CD4-positive, alpha-beta memory T cell (primary cell): ENCODE measurements at places on chromosomes 13 and 19.

DNA sequence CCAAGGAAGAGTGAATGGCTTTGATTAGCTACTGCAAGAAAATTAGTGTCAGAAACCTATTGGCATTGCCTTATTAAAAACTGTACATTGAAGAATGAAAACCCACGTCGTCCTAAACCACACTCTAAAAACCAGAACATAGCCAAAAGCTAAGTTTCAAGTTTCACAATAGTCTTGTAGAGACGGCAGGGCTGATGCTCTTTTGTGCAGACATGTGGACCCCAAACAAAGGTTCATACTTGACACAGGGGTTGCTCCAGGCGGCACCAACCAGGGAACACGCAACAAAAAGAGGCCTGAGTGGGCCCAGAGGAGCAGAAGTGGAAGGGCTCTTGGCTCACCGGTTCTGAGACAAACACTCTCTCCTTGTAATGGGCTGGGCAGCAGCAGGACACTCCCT lies 28.6 kb upstream of the MIR17HG start:
- no peak for DNase-seq

DNA sequence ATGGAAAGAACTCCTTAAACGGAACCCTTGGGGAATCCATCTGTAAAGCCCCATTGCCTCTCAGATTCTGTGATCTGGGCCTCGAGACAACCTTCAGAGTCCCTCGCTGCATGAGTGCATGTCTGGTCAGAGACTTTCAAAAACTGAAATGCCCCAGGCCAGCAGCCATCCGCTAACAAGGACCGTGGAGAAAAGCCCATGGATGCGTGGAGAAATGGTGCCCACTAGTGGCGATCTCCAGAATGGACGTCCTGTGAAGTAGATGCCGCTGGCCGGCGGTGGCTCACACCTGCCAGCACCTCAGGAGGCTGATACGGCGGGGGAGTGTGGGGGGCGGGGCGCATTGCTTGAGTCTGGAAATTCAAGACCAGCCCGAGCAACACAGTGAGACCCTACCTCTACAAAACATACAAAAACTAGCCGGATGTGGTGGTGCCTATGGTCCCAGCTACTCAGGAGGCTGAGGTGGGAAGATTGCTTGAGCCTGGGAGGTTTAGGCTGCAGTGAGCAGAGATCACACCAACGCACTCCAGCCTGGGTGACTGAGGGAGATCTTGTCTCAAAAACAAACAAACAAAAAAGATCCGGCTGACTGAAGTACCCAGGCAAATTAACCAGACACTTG lies 7.9 kb upstream of the CDC16 start:
- DNase-seq: peak; percentile 78

DNA sequence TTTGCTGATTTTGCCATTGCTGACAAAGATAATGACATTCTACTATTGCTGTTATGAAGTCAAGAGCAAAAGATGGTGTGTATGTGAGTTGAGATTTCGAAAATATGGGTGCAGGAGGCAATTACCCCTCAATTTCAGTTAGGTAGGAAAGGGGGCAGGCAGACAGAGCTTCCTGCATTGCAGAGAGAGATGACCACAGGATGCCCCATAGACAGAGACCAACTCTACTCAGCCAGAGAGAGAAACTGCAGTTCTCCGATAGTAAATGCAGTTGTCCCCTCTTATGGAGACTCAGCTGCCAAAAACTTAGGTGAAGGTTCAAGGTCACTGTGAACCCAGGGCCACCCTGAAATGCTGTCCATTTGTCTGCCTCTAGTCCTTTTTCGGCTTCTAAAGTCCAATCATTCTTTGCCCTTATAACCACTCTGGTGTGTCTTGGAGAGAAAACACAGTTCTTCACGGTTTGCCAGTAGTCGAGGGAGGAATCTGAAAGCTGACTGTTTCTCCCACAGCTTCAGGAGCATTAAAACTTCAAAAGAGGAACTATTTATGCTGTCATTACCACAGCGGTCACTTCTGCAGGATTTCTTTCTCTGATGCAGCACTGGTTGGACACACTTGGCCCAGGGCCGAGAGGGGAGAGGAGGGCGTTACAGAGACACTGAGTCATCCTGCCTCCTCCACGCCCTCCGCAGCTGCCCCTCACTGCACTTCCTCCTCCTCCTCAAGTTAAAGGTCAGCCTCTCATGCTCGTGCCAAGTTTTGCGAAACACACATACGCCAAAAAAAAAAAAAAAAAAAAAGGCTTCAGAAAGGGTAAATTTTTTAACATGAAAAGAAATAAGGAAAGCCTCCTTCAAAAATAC lies 264.3 kb downstream of the FOXO1 start:
- DNase-seq: no peak

GRCh38 chr19:31266196-31266595 lies 83.0 kb downstream of the TSHZ3 start:
- DNase-seq: no peak

GRCh38 chr13:75736173-75736572 lies 100.0 kb downstream of the LMO7 start:
- DNase-seq: no peak

DNA sequence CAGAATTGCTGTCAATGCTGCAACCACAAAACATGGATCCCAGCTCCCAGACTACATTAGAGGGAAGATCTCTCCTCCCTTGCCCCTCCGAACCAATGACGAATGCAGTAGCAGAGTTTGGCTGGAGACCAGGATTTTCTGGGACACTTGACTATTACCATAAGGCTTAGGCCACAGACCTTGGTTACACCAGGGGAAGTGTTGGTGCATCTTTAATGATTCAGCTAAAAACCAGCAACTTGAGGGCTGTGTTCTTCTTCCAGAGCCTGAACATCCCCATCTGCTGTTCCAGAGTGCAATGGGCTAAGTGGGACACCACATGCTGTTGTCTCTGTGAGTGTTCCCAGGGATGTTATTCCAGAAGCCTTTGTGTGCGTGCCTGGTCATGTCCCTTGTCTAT lies 528.2 kb downstream of the LMO7 start:
- no peak for DNase-seq
